NCI-H526 (cell line): ENCODE measurements at places on chromosomes 7 and 10.

GRCh38 chr7:55110993-55111361 lies 92.2 kb downstream of the EGFR start:
- DNase-seq, result no peak

DNA sequence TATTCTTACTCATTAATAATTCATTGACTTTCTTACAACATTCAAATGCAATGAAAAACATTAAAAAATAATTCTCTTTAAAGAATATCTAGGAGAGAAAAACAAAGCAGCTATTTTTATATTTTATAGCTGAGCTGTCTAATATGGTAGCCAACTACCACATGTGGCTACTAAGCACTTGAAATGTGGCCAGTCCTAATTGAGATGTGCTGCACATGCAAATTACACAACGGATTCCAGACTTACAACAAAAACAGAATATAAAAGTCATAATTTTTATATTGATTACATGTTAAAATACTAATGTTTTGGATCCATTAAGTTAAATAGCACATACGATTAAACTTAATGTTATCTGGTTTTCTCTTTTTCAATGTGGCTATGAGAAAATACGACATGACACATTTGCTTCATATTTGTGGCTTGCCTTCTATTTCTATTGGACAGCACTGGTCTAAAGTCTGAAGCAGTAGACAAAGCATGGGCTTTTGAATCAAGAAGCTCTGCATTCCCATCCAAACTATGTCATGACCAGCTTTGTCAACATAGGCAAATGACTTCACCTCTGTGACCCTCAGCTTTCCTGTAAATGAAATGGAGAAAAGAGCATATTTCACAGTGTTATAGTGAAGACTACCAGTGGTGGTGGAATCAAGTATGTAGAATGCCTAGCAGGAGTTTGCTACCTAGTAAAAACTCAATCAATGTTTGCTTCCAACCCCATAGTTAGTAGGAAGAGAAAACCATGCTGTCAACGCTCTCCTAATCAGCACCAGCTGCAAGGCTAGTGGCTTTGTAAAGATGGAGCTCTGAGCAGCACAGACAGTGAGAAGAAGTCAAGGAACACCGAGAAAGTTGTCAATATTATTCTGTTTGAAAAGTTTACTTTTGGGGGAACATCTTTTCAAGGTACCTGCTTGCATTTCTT lies 37.1 kb upstream of the GDF10 start:
- DNase-seq, result peak; percentile 59

- DNase-seq, result no peak
These were observed 55.0 kb downstream of the KIAA1549 start for GRCh38 chr7:138926241-138926612.

- no peak for DNase-seq
These were observed 265.2 kb downstream of the RPS24 start for GRCh38 chr10:78298835-78299234.

DNA sequence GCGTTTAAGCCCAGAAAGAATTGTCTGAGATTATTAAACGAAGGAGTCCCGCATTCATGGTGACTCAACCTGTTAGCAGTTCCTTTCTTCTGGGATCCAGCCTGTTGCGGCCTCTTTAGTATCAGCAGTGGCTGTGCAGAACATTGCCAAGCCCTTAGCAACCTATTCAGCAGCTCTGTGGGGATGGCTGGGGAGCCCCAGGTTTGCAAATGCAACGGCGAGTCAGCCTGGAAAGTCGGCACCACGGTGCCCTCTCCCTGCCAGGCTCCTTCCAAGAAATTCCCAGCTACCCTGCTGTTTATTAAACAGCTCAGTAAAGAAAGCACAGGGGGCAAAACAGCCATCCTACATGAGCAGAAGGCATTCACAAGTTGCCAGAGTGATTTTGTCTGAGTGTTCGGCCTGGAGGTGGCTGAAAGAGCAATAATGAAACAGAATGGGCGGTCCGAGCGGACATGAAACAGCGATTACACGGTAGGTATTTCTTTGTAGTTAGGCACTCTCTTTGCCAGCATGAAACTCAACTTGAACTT lies 198.3 kb downstream of the BAMBI start:
- DNase-seq, result no peak

GRCh38 chr7:100929808-100930174 lies 19.5 kb upstream of the MUC3A start:
- no peak for DNase-seq

GRCh38 chr10:76251841-76252671 lies 820.6 kb downstream of the LRMDA start:
- DNase-seq, result no peak

DNA sequence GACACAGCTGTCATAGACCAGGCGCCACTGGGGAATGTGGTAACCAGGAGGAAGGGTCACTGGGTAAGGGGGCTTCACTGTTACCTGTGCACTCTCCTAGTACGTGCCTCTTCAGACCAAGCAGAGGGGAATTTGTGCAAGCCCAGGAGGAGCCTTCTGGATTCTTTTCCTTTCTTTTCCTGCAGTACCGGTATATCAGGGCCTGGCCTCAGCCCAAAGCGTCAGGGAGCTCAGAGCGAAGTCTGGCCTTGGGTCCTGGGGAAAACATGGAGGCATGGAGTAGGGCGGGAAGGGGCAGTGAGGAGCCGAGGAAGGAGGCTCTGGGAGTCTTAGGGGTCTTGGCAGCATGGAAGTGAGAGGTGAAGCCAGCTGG lies 133.6 kb upstream of the GDF10 start:
- no peak for DNase-seq

GRCh38 chr10:10804998-10805740 lies 212.5 kb upstream of the CELF2 start:
- no peak for DNase-seq

DNA sequence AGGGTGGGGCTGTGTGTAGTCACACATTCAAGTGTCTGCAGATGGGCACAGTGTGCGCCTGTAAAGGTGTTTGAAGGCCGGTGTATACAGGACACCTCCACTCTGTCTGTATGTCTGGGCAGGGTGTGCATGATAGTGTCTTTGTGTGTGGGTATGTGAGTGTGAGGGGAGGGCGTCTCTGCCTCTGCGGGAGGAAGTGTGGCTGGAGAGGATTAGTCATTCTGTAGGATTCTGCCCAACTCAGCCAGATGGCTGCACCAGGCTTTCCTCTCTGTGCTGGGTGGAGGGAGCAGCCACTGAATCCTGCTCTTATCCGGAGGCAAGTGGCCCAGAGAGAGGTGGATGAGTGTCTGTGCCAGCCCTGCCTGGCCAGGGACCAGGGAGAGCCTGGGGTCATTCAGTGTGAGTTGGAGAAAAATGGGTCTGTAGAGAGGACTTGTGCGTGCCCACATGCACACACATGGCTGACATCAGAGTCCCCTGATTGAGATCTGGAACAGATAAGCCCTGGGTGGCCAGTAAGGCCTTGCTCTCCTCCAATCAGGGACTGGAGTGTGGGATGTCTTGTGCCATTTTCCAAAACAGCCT lies 1.7 kb downstream of the SFXN3 start:
- no peak for DNase-seq

DNA sequence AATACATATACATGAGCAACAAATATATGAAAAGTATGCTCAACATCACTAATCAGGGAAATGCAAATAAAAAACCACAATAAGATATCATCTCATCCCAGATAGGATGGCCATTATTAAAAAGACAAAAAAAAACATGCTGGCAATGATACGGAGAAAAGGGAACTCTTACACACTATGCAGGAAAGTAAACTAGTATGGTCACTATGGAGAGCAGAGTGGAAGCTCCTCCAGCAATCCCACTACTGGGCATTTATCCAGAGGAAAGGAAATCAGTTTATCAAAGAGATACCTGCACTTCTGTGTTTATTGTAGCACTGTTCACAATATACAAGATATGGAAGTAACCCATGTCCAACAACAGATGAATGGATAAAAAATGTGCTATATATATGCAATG lies 217.5 kb downstream of the SDK1 start:
- peak; percentile 69 for DNase-seq

DNA sequence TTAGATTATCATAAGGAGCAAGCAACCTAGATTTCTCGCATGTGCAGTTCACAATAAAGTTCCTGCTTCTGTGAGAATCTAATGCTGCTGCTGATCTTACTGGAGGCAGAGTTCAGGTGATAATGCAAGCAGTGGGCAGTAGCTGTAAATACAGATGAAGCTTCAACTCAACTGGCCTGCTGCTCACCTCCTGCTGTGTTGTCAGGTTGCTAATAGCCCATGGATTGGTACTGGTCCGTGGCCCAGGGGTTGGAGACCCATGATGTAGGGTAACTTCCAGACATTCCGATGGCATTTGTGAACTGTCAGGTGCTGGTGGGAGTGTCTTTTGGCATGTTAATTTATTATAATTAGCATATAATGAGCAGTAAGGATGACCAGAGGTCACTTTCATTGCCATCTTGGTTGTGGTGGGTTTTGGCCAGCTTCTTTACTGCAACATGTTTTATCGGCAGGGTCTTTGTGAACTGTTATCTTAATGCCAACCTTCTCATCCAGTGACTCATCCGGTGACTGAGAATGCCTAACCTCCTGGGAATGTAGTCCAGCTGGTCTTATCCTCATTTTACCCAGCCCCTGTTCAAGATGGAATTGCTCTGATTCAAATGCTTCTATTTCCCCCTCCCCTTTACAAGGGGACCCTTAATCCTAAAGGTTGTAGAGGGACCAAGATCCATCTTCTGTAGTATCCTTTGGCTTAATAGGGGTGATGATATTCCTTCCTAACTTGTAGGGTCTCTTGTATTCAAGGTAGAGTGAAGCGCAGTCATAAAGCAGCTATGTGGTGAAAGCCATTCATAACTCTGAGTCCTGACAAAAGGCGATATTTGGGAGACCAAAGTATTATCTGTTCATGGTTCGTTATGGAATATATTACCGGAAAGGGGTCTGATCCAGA lies 165.8 kb downstream of the CCSER2 start:
- no peak for DNase-seq

GRCh38 chr10:124347956-124348355 lies 70.8 kb downstream of the OAT start:
- DNase-seq, result no peak

DNA sequence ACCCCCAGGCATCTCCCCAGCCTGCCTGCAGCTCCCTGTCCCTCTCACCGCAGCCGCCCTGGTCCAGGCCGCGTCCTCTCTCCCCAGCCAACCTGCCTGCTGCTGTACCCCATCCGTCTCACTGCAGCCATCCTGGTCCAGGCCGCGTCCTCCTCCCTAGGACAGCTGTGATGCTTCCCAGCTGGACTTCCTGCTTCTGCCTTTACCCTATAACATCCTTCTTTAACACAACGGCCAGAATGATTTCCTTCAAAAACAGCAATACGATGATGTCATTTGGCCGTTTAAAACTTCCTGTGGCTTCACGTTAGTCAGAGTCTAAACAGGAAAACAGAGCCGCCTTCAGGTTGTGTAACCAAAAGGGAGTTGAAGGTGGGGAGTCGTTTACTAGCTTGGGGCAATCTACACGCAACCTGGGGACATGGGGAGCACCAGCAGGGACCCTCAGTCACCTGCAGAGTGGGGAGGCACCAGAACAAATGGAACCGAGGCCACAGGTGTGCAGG lies 32.2 kb upstream of the ZFAND2A start:
- DNase-seq, result no peak

- DNase-seq, result no peak
These were observed 603.7 kb upstream of the MKI67 start for GRCh38 chr10:128729910-128730420.

DNA sequence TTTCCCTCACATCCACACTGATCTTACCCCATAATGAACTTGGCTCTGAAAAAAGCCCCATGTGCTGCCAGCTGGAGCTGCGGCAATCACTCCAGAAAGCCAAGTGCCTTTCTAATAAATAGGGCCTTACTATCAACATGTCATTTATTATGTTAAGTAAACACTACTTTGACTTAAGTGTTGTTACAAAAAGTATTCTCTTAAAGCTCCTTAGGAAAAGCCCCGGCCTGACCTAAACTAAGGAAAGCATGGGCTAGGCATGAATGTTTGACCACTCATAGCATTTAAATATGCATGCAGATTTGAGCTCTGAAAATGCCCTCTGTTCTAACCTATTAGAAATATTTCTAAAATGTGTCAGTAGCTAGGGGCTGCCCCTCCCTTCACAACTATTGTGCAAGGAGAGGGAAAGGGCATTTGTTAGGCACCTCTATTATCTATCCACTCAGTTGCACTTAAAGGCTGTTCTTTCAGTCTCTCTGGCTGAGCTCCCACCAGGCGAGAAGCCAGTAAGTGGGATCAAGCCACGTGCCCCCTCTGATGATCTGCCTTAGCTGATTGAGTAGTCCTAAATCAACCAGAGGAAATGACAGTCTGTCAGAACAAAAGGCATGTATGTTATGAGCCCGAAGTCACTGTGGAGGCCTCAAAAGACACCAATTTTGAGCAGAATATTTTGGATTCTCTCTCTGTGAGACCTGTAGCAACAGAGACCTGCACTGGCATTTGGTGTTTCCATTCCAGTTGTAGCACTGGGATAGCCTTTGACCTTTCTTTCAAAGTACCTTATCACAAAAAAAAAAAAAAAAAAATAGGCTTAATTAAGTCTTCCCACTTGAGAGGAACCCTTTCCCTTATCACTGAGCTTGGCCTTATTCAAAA lies 77.1 kb downstream of the ITGB8 start:
- no peak for DNase-seq

DNA sequence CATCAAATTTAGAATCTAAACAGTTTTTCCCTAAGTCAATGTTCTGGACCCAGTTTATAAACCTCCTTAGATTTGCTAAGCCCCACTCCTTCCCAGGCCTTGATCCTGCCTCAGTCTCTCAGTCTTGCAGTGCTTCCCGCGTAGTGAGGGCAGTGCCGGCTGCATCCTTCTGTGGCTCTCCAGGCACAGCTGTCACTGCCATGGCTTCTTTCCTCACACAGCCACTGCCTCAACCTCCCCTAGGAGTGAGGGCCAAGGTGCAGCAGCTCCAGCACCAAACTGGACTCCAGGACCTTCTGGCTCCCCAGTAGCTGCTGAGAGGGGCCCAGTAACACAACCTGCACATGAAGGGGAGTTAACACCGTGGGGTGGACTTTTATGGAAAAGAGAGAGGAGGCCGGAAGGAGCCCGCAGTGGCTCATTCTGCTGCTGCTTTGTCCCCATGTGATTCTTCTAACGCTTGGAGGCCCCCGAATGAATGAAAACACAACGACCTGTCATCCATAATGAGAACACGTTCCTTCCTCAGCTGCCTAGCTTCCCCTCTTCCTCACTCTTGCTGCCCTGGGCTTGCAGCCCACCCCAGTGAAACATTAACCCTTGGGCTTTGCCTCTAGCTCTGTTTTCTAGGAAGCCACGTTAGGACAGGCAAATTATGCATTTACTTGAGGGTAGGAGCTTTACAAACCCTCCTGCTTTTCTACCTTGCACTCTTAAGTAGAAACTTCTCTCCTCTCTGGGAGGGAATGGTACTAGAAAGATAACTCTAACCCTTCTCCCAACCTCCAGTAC lies 16.0 kb upstream of the UBE2H start:
- no peak for DNase-seq
